Dorsolateral prefrontal cortex (tissue), 122 donors: ENCODE measurements at places on chromosomes 16 and 17.

- DNase-seq: no peak
Measured at GRCh38 chr17:50697663-50698272, 9.9 kb downstream of the ANKRD40 start.

GRCh38 chr17:38352245-38353085, 821 bp downstream of the SOCS7 start:
- DNase-seq: no peak

- DNase-seq: no peak
Measured at GRCh38 chr16:55532227-55532626, 23.4 kb downstream of the LPCAT2 start.

DNA sequence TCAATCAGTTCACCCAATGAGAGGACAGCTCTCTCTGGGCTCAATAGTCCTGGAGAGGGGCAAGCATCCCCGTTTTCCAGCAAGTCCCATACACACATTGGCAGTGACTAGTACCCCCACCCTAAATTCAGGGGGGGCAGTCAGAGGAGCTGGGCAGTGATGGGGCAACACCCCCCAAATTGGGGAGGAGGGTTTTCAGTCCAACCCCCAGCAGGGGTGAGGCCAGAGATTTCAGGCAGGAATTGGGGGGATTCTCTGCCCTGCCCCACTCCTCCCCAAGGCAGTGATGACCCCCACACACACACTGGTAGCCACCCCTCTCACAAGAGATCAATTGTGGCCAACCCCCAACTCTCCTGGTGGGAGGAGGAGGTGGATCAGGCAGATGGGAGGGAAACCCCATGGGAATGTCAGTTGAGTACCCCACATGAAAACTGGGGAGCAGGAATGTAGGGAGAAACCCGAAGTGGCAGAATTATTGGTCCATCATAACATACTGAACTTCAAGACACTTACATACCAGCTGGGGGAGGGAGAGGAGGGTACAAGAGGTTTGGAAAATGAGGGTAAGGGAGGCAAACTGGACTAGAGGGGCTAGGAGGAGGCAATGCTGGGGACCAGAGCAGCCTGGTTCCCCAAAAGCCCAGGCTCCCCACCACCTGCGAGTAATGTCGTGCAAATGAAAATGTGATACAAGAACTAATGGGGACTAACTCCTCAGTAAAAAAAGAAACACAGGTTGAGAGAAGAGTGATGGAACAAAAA, 3.1 kb downstream of the VAMP2 start:
- DNase-seq: no peak

GRCh38 chr17:57915544-57915943, 39.7 kb downstream of the CUEDC1 start:
- DNase-seq: no peak

- DNase-seq: peak; percentile 64
Measured at GRCh38 chr17:46977348-46977747, 1.7 kb downstream of the RPRML start.

- no peak for DNase-seq
Measured at GRCh38 chr16:87541147-87541871, 48.5 kb upstream of the ZCCHC14 start.

DNA sequence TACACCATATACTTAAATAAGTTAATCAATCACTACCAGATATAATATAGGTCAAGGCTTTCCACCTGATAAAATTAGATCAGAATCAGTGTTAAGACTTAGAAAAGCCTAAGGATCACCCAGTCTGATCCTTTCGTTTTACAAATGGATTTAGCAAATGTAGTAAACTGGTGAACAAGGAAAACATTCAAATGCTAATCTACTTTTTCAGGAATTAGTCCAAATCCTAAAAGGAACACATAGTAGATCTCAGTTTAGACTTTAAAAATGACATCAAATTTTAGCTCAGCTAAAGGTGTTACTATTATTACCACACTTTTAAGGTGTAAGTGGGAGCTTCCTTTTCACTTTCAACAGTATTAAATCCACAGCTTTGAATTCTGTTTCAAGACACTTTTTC, 12.0 kb downstream of the PHLPP2 start:
- DNase-seq: no peak

GRCh38 chr16:53100131-53100748, 45.4 kb downstream of the CHD9 start:
- no peak for DNase-seq
